Right atrium auricular region (tissue), 2 donors: ENCODE measurements at places on chromosomes 16 and 17.

GRCh38 chr17:31825961-31826691 is 32.9 kb downstream of the COPRS start:
- DNase-seq: no peak

DNA sequence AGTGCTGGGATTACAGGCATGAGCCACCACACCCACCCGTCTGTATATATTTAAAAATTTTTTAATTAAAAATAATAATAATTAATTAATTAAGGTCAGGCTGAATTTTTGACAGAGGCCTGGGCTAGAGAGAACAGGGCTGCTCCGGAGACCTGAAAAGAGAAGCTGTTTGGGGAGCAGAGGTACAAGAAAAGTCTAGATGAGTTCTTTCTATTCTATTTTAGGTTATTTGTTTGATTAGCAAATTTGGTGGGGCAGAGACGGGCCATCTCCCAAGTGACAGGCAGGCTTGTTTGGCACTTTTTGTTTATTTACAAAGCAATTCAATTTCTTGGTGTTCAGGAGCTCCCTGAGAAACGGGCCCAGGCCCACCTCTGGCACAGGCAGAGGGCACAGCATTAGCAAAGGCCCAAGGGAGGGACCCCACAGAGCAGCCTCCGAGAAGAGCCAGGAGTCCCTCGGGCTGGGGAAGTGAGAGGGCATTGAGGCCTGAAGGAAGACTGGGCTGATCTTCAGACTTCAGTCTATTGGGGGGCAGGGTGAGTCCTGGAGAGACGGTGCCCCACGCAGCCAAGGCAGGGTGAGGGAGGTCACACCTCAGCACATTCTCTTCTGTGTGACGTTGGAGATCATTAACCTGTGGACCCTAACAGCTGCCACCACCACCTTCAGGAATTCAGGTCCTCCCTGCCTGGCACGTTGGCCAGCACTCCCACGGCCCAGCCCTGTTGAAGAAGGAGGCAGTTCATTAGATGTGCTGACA is 10.8 kb upstream of the RIPOR1 start:
- DNase-seq: no peak

DNA sequence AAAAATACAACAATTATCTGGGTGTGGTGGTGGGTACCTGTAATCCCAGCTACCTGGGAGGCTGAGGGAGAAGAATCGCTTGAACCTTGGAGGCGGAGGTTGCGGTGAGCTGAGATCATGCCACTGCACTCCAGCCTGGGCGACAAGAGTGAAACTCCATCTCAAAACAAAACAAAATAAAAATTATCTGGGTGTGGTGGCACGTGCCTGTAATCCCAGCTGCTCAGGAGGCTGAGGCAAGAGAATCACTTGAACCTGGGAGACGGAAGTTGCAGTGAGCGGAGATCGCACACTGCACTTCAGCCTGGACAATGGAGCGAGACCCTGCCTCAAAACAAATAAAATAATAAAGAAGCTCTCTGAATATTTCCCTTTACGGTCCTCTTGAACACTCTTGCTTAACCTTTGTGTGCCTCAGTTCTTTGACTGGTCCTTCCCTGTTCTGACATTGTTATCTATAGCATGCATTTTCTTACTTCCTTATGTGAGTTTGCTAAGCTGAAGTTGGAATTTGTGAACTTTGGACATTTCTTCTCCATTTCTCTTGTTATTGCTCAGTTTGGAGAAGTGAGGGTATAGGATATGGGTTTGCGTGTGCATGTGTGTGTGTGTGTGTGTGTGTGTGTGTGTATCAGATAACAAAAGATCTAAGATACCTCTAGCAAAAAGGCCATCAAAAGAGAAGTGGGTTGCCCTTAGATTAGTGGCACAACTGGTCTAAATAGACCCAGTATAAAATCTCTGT is 29.7 kb upstream of the WSB1 start:
- no peak for DNase-seq

DNA sequence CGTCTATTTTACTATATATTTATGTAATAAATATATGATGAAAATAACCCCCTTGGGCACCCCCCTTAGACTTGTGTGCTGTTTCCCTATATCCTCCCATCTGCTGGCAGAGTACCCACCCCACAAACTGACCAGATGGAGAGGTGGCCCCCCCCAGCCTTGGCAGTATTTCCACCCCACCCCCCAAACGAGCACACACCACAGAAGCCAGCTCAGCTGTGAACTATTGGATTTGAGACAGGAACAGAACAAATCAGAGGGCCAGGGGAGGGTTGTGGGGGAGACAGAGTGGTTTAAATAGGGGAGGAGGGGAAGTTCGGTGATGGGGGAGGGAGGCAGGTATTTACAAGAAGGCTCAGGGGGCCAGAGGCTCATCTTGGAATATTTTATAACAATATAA is 7.8 kb downstream of the NR1D1 start:
- DNase-seq: no peak

DNA sequence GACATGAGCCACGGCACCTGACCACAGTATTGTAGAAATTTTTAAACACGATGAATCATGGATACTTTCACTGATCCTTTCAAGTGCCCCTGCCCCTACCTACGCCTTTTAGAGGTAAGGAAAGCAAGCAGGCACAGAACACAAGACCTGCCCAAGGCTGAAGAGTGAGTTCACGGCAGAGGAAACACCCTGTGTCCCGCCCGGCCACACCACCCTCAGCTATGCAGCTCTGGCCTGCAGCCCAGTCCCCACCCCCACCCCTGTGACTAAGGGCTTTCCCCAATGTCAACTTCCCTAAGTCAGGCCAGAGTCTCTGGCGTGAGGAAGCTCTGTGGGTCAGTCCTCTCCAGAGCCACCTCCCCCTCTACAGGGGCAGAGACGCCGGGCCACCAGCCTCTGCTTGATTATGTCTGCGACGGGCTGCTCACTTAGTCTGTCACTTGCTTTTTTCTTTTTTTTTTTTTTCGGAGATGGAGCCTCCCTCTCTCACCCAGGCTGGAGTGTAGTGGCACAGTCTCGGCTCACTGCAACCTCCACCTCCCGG is 8.4 kb downstream of the SLC16A5 start:
- peak; percentile 78 for DNase-seq

DNA sequence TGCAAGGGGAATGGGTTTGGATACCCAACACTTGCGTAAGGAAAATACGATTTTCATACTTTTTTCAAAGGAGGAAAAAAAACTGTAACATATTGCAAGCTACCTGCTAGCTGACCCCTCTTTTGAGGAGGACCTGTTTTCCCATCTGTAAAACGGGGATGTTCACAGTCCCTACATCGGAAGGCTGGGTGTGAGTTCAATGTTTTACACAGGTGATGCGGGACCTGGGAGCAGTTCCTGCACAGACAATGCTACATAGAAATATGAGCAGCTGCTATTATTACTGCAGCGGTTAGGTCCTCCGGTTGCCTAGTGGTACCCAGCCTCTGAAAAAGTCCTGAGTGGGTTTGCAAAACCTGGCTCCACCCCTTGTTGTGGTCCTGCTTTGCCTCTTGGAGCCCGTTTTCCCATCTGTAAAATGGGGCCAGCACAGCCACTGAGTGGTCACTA is 3.5 kb downstream of the SOCS1 start:
- no peak for DNase-seq
